ENCODE measurements at places on chromosomes 6 and 20.

DNA sequence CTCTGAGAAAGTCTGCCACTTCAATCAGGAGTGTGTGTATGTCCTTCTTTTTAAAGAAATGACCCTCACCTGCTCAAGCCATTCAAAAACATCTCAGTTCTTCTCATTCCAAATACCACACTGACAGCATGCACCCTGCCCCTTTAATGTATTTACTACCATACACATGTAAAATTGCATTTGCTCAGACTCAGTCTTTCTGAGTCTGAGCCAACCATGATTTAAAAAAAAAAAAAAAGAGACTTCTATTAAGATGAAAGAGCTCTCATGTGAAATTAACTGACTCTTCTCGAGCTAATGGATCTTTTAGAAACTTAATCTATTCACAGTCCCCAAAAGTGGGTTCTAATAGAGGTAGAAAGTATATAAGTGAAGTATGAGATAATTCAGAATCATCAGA lies 1.4 kb upstream of the FILIP1 start:
- DNase-seq, result no peak

DNA sequence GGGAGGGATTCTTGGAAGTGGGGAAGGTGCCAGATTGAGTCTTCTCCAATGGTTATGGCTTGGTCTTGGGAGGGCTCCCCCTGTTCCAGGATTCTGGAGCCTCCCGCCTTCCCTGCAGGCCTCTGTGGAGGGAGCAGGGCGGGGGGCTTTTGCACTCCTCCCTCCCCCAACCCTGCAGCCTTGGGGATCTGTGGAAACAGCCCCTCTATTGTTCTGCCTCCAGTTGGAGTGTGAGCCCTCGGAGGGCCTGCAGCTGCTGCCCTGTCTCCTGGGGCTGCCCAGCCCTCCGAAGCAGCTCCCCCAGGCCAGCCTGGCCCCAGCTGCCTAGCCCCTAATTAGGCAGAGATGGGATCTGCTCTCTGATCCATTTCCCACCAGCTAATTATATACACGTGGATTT lies 14.7 kb downstream of the FAM110A start:
- no peak for DNase-seq

DNA sequence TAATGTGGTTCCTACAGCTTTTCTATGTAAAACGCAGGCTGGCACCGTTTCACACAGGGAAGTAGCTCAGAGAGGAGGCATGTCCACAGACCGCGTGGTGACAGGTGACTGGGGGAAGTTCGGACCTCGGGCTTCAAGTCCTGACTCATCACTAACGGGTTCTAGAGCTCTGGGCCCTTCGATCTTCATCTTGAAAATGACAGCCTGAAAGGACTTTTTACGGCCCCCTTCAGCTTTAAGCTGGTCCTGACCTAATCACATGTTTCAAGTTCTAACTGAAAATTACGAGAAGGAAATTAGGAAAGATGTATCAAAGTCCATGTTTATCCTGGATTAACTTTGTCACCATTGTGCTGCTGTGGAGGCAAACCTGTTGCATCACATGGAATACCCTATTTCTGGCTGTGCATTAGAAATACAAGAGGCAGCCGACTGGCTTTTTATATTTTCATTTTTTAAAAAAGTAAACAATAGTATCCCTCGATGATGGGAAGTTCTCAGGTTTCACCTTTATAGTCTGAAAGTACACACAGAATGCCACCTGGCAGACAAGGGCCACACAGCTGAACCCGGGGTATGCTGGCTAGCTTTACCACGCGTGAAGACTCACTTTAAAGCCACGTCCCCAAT lies 2.0 kb downstream of the MAN1A1 start:
- no peak for DNase-seq

GRCh38 chr20:1423625-1424106 lies 30.8 kb upstream of the FKBP1A start:
- no peak for DNase-seq

- no peak for DNase-seq
Measured at GRCh38 chr20:5000263-5001173, 792 bp downstream of the SLC23A2 start.

DNA sequence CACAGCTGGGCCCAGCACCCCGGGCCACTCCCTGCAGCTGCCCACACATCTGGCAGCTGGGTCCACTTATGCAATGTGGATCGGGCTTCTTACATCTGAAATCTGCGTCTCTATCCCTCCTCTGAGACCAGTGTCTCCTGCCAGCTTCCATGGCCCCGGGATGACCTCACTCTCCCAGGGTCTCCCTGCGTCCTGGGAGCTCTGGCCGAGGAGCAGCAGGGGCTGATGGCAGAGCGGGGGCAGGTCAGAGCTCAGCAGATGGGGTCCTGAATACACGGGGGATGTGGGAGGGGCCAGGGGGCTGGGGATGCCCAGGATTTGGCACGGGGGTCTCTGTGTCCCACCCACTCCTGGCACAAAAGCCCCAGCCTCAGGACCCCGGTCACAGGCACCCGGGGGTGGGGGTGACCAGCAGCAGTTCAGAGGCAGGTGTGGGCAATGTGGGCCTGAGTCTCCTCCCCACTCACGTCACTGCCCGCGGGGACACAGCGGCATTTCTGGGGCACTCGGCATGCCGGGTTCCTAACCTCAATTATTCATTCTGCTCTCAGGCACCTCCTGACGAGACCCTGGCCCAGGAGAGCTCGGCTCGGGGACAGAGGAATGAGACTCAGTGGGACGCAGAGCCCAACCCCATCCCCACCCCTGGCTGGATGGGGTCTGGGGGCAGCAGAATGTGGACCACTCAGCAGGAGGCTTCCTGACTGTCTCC lies 16.4 kb downstream of the CHRNA4 start:
- no peak for DNase-seq

GRCh38 chr20:42747765-42748411 lies 441.8 kb downstream of the PTPRT start:
- no peak for DNase-seq

GRCh38 chr20:6663104-6663503 lies 104.4 kb upstream of the BMP2 start:
- DNase-seq, result no peak

GRCh38 chr6:106090001-106090400 lies 3.9 kb downstream of the PRDM1 start:
- DNase-seq, result no peak

- no peak for DNase-seq
Measured at GRCh38 chr6:16758163-16758975, 2.9 kb downstream of the ATXN1 start.

- DNase-seq, result no peak
Measured at GRCh38 chr6:19320111-19320581, 517.0 kb upstream of the ID4 start.

- DNase-seq, result no peak
Measured at GRCh38 chr20:58473453-58474425, 41.5 kb downstream of the APCDD1L start.

- DNase-seq, result no peak
Measured at GRCh38 chr6:133854364-133855275, 34.3 kb upstream of the TCF21 start.

GRCh38 chr6:157314705-157315321 lies 8.5 kb downstream of the TMEM242 start:
- no peak for DNase-seq

GRCh38 chr20:47150403-47151152 lies 205.9 kb downstream of the ZMYND8 start:
- no peak for DNase-seq

GRCh38 chr6:14276667-14277404 lies 159.3 kb downstream of the CD83 start:
- no peak for DNase-seq

GRCh38 chr6:107173779-107174178 lies 58.5 kb upstream of the BEND3 start:
- DNase-seq, result no peak

GRCh38 chr20:20024942-20025341 lies 7.8 kb downstream of the NAA20 start:
- DNase-seq, result no peak

GRCh38 chr6:100810015-100810414 lies 71.1 kb downstream of the ASCC3 start:
- DNase-seq, result no peak

DNA sequence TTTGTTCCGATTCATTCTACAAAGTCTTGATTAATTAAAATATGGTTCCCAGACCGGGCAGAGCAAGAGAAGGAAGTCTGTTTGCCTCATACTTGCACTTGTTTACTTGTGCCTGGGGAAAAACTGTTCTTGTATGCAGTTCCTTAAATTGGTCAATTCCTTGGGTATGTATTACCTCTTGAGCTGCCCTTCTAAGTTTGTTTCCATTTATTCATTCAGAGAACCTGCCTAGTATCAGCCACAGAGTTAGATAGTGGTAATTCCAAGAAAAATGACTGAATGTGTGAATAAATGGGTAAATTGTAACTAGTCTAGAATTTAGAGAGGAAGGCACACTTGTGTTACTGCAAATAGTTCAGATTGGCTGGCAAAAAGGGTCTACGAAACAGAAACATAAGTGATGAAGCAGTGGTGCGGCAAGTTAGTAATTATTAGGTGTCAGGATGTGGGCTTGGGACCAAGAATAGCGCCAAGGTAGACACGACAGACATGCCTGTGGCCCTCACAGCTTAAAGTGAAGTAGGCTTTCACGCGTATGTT lies 525 bp upstream of the MAK start:
- no peak for DNase-seq

- no peak for DNase-seq
Measured at GRCh38 chr20:34506480-34506879, 9.7 kb upstream of the DYNLRB1 start.

GRCh38 chr6:86856379-86856778 lies 80.9 kb upstream of the HTR1E start:
- no peak for DNase-seq

DNA sequence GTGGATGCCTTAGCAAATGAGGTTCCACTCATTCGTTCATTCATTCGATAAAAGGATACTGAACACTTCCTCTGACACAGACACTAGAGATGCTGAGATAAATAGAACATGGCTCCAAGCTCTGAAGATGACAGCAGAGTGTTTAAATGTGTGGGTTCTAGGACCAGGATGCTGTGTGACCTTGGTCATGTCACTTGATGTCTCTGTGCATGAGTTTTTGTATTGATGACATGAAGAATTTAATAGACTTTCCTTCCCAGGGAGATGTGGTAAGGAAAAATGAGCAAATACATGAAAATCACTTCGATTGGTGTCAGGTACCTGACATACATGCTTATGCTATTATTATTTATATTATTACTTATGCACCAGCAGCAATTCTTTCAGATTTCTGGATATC lies 34.3 kb upstream of the CD83 start:
- no peak for DNase-seq

DNA sequence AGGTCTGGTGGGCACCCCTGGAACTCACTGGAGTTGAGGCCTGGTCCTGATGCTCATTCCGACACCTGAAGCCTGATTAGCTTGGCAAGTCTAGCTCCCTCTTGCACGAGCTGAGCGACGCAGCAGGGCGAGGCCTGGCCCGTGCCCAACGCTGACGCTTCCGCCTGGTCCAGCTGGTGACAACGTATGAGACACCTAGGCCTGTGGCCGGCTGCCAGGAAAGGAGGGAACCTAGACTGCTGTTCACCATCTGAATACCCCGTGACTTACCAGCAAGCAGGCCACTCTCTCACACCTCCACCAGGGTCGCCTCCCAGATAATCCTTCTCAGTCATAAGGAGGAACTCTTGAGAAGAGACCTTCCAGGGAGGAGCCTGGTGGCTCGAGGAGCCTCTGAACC lies 24.5 kb downstream of the YTHDF1 start:
- DNase-seq, result no peak

Measured in stimulated activated CD4-positive, alpha-beta T cell treated with anti-CD3 and anti-CD28 coated beads, TNF-alpha, amount 100 ng/mL, for 4 hours (primary cell).